ENCODE measurements at places on chromosomes 16 and 17.
A peak's percentile ranks its signal among the peaks of the same experiment; 100 is the strongest.

- DNase-seq: no peak
These were observed 7.7 kb downstream of the MMD start for GRCh38 chr17:55413825-55414489.

GRCh38 chr17:43690624-43691316 is 29.0 kb upstream of the MEOX1 start:
- no peak for DNase-seq

DNA sequence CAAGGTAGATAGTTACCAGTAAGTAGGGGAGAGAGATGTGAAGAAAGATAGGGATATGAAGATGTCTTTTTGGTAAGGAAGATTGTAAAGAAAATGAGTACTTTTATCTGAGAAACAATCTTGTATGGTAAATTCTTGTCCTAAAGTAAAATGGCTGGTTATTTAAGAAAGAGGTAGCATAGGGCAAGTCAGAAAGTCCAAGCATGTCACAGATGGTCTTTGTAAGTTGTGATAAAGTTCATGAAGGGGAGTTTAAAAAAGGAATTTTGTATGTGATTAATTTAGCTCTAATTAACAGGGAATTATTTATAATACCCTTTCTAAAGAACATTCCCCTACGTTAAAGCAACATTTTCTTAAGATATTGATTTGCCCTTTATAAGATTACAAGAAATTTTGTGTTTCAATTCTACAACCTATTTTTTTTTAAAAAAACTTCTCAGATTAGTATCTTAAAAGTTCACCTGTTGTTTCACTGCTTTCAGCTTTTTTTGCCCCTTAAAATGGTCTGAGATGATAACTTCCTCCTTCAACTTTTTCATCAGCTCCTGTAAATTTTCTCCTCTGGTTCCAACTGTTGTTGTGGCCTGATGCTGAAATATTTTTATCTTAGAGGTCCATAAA is 16.2 kb upstream of the CPHXL start:
- peak; percentile 17 for DNase-seq

DNA sequence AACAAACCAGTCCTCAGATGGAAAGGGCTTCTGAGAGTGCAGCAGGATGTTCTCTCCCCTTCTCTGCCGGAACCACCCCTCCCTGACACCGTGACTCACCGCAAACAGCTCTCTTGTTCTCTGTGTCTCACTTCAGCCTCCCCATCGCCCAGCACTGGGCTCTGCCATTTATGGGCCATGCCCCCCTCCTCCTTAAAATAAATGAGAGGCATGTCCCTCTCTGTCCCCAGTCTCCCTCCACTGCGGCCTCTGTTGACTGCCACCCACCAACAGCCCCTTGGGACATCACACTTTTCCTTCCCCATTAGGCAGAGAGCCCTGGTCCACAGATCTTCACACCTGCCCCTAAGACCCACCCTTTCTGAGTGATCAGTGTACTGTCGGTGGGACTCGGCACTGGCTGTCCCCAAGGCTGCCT is 6.3 kb downstream of the CCDC102A start:
- peak; percentile 84 for DNase-seq

DNA sequence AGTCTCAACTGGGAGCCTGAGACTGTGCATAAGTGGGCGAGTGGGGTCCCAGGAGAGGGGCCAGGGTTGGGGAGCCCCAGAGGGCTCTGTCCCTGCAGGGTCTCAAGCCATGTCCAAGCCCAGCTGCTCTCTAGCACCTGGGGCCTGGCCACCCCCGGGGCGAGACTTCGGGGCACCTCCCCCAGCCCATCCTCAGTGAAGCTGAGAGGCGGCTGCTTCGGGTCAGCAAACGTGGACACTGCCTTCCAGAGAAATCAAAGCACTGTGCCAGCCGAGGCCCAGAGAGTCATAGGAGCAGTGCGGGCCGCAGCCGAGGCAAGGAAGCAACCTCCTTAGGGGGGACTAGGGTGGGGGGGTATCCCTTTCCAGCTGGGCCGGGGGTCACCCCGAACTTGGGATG is 77.5 kb downstream of the ENGASE start:
- no peak for DNase-seq

- DNase-seq: no peak
These were observed 15.3 kb downstream of the MLYCD start for GRCh38 chr16:83914091-83914710.

GRCh38 chr17:68134046-68134637 is 98.6 kb downstream of the KPNA2 start:
- DNase-seq: no peak

DNA sequence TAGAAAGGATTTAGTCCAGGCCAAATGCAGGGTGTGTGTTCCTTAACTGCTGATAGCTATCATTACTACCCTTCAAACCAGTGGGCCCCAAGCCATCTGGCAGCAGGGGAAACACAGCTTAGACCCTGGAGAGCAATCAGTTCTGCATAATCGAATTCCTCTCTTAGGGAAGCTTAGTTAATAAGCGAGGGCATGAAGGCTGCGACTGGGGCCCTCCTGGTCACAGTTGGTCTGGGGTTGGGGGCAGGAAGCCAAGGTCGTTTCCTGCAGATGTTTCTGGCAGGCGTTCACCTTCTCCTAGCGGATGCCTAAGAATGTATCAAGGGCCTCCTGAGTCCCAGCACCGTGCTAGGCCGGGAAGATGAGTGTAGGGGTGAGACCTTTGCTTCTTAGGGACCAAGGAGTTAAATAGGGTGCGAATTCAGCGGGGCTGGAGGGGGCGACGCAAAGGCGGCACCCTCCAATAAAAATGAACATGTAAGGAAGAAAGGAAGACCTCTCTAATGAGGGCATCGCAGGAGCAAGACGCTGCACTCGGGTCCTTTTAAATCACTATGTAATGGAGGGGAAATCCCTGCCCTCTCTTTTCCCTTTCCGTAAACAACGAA is 16.5 kb upstream of the EEF2K start:
- peak; percentile 50 for DNase-seq

DNA sequence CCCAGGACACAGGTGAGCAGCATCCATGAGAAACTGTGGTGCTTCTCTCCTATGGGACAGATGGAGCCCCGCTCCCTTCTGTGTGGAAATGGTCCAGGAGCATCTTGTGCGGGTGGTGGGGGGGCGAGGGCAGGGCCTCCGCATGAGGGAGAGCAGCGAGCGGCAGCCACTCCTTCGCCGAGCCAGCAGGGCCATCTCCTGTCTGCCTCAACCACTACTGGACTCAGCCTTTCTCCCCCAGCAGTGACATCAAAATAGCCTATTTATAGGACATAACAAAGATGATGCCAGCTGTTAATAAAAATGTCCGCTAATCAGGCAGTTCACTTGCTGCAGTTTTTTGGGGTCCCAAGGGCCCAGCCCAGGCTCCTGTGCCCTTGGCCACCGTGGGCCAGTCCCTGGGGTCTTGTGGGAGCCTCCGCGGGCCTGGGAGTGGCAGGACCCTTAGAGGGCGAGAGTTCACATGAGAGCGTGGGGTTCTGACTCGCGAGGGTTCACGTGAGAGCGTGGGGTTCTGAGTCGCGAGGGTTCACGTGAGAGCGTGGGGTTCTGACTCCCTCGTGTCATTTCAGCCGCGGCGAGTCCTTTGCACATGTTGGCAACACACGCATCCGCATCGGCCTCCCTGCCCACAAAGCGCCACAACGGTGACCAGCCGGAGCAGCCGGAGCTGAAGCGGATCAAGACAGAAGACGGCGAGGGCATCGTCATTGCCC is 47.4 kb downstream of the WDR45B start:
- DNase-seq: no peak

DNA sequence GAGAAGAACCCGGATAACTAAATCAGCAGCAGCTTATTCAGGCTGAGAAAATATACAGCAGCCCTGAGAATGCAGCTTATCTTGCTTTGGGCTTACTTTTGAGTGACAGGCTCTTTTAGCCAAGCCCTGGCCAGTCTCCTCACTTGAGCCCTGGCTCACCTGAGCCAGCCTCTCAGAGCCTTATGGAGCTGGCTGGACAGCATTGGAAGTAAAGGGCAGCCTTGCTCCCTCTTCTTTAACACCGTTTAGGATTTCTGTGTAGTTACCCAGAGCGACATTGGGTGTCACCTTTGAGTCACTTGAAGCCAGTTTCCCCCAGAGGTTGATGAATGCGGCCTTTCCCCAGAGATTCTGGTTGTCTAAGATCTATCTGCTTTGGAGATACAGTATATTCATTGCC is 7.7 kb upstream of the NPIPB2 start:
- peak; percentile 78 for DNase-seq

- DNase-seq: no peak
These were observed 4.0 kb downstream of the PRSS53 start for GRCh38 chr16:31084584-31085302.

GRCh38 chr17:80195671-80196529 is 24.2 kb downstream of the SGSH start:
- peak; percentile 57 for DNase-seq

DNA sequence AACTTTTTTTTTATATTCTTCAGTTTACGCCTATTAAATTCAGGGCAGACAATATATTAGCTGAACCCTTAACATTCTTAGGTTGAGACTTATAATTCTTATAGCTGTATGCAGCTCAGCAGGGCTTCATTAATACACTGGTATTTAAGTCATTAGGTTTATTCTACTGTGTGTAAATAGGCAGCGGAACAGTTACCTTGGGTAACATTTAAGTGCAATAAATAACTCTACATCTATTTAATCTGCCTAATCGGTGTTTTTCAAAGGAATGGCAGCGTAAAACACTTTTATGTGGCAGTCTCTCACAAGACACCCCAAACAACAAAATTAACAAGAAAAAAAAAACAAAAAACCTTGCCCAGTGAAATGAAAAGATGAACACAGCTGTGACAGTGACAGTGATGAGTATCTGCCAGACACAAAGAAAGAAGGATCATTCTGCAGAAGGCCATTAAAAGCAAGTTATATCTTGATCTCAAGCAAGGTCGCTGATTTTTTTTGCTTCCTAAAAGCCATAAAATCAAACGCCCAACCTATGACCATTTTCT is 32.6 kb downstream of the KCNJ2 start:
- no peak for DNase-seq

DNA sequence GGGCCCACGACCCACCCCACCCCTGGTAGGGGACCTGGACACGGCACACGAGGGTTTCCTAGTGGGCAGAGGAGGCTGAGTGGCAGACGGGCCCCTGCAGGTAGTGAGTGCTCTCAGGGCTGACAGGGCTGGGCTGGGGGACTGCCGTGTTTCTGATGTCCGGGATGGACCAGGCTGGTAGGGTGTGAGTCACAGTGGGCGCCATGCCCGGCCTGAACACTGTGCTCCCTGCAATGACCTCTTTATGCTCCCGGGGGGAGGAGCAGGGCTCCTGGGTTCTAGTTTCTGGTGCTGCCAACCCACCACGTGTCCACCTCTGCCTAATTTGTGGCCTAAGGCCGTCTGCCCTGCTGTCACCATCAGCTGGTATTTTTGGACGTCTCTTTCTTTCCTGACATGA is 26.3 kb downstream of the ARHGAP23 start:
- peak; percentile 48 for DNase-seq
